ENCODE measurements at places on chromosomes 4 and X.

- no peak for DNase-seq
Measured at GRCh38 chrX:105150557-105150956, 69.9 kb downstream of the TEX13A start.

DNA sequence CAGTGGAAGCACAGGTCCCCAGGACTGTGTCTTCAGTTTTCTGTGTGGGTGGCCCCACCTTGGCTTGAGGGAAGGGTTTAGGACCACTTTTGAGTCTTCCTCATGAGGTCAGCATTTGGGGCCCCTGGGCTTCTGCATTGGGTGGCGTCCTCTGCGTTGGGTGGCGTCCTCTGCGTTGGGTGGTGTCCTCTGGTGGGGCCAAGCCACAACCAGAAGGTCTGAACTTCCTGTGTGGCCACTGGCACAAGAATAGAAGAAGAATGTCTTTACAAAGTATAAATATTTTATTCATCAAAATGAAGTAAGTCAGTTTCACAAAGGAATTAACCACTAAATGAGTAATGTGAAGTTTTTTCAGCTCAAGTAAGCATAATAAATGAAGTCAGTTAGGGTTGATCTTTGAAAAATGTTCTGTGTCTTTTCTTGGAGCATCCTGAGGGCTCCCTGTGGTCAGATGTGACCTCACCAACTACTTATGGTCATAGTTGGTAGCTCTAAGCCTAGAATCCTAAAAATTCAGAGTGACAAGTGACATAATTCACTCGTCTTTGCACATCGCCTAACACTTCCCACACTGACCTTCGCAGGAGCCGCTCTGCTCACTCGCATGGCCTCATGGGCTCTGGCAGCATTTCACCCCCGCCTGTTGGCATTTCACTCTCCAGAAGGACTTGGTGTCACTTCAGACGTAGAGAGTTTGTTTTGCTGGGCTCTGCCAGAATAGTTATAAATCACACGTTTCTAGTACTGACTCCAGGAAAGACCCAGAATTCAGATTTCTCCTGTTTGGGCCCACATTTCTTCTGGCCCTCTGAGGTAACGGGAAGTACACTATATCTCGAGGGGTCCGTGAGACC lies 39.0 kb upstream of the HGFAC start:
- no peak for DNase-seq

GRCh38 chr4:139457318-139457717 lies 3.4 kb downstream of the RAB33B start:
- no peak for DNase-seq

- DNase-seq: no peak
Measured at GRCh38 chr4:157389741-157390140, 169.2 kb downstream of the GRIA2 start.

- no peak for DNase-seq
Measured at GRCh38 chrX:65203545-65203944, 227.3 kb upstream of the ZC4H2 start.

DNA sequence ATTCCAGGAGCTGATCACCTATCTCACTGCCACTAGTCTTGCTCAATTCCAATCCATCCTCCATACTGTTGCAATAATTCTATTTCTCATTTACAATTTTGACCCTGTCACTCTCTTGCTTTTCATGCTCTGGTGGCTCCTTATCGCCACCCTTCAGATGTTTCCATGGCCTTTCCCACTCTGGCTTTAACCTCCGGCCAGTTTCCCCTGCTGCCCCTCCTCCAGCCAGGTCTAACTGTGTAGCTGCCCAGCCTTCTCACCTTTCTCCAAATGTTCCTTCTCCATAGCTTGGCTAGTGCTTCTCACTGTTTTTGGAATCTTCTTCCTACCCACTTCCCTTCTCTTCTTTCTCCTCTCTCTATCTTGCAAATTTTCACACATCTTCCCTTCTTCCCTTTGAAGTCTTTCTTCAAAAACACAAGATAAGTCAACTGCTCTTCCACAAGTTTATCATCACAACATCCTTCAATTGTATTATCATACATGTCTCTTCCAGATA lies 153.8 kb downstream of the COL25A1 start:
- DNase-seq: no peak

DNA sequence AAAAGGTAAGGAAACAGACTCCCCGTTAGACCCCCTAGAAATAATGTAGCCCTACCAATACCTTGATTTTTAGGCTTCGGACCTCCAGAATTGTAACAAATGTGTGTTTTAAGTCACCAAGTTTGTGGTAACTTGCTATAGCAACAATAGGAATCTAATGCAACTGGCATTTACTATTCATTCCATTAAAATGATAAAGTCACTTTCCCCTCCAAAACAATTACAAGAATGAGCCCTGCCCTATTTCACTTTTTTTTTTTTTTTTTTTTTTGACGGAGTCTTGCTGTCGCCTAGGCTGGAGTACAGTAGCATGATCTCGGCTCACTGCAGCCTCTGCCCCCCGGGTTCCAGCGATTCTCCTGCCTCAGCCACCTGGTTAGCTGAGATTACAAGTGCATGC lies 3.5 kb upstream of the DDX60L start:
- no peak for DNase-seq

DNA sequence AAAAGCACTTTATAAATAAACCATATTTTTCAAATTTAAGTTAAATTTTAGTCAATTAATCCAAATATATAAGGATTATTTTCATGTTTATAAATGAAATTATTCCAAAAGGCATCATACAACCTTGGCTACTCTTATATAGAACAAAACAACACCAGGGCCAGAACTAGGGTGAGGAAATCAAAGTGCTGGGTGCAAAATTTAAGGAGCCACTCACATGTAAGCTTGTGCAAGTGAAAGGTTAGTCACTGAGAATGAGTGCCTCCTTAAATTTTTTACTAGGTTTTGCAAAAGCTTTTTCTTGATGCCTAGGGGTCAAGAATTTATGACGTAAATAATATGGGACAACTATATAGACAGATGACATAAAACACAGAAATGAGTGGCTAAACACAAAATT lies 83.4 kb upstream of the COX18 start:
- no peak for DNase-seq

- no peak for DNase-seq
Measured at GRCh38 chr4:152211936-152212653, 323.8 kb downstream of the FBXW7 start.

DNA sequence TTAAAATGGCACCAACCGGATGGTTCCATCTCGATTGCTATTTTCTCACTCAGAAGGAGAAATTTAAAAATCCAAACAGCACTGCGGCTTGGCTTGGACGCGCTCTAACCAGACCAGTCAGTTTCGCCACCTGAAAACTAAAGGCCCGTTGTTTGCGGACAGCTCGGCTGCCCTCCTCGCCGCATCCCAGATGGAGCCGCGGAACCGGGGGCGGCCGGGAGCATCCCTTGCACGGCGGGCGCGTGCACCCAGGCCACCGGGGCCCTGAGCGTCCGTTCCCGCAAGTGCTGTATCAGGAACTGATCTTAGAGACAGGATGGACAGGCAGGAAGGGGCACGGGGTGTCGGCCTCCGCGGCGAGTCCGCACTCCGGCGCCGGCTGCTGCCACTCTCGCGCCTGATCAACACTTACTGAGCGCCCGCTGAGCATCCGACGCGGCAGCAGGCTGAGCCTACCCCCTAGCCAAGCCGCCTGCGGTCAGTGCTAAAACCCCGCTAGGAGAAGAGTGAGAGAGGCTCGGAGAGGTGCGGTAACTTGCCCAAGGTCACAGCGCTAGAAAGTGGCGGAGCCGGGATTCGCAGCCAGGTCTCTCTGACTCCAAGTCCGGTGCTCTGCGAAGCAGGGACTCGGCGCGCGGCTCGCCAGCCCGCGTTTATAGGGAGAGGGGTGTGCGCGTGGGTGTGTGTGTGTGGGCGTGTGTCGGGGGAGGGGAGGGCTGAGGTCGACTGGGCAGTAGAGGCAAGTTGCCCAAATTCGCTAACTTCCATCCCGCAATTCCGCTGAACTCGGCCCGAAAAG lies at the start of gene CITED1:
CITED1 (minus strand) TSS at position 629 of the 799 bp plus-strand sequence. CDS start 3,045 bp downstream, outside the sequence.
- DNase-seq: no peak

DNA sequence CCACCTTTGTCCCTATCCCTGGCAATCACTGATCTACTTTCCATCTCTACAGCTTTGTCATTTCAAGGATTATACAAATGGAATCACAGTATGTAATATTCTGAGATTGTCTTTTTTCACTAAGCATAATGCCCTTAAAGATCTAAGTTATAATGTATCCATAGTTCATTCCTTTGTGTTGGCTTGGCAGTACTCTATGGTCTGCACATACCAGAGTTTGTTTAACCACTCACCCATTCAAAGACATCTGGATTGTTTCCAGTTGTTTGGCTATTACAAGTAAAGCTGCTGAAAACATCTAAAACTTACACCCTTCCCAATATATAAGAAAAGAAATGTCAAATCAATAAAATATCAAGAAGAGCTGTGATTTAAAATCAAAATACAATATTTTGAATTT lies 26.0 kb upstream of the AWAT1 start:
- DNase-seq: no peak

GRCh38 chrX:94854251-94854650 lies 1180.2 kb downstream of the FAM133A start:
- no peak for DNase-seq

DNA sequence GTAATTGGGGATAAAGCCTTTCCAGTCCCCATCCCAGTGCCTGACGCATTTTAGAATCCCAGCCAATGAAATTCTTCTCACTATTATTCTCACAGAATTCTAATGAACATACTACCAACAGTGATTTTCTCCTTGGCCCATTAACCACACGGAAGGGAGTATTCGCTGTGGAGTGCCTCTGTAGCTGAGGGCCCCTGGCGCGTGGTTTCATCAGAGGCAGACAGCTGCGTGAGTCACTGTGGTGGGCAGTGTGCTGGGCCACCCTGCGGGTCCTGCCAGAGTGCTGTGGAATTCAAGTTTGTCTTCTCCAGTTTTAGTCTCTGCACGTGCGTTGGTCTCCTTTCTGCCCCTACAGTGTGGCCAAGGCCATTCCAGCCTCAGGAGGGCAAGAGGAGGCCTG lies 335.4 kb upstream of the FAT1 start:
- DNase-seq: no peak

DNA sequence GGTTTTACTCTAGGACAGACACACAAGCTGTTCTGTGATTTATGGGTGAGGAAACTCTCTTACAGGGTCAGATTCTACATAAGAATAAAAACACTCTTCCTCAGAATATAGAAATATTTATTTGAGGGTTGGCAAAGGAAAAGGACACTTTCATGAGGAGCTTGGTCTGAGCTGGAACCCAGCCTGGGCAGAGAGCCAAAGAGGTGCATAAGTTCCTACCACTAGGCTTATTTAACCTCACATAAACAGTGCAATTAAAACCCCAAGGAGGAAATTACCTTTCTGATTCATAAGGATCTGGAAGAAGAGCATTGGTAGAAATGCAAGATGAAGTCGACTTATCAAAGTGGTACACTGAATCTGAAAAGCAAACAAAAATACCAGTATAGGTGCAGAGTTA lies 32.9 kb downstream of the SETD7 start:
- no peak for DNase-seq

DNA sequence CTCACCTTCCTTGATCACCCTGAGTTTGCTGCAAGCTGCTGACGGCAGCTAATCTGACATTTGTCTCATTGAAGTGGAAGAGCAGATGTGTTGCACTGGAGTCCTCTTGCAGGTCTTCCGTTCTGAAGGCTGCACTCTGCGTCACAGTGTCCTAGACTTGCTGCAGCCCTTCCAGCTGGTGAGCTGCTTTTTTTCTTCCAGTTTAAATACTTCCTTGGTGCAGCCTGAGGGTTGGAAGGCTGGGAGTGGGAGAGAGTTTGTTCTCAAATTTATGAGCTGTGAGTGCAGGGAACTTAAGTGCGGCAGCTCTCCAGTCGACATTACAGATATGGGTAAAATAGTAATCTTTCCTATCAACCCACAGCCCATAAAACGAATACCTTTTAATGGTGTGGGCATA lies 303.6 kb upstream of the FAT1 start:
- DNase-seq: no peak

DNA sequence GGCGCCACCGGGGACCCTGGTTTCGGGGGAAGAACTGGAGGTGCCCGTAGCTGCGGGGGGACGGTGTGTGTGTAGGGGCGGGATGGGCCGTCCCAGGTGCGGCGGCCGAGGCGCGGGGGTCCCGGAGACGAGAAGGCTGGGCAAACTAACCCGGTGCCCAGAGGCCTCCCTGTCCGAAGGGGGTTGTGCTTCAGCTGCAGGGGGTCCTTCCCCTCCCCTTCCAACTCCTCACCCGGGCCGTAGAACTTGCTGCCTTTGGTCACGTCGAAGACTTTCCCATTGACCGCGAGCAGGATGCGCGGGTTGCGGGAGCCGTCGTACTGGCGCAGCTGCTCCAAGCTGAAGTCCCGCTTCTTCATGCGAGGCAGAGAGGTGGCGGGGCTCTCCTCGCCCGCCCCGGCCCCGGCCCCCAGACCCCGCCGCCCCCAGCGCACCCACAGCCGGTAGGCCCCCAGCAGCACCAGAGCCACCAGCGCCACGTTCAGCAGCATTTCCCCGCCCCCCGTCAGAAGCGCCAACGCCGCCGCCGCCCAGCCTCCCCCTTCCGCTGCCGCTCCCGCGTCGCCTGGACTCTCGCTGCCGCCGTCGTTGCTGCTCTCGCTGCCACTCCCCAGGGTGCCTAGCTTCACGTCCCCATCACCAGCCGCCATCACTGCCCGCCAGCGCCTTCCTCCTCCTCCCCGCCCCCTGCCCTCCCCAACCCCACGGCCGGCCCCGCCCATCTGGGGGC lies at the start of gene PGRMC2:
PGRMC2 (minus strand) TSS at position 673 of the 730 bp plus-strand sequence; CDS start at position 650, 23 bp downstream.
- no peak for DNase-seq

DNA sequence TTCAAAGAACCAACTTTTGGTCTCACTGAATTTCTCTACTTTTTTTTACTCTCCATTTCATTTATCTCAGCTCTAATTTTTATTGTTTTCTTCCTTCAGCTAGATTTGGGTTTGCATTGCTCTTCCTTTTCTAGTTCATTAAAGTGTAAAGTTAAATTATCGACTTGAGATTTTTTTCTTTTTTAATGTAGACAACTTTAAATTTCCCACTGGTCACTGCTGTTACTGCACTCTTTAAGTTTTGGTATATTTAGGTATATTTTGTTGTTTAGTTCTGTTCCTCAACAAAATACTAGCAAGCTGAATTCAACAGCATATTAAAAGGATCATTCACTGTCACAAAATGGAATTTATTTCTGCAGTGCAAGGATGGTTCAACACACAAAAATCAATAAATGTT lies 572.0 kb upstream of the DIAPH2 start:
- no peak for DNase-seq

DNA sequence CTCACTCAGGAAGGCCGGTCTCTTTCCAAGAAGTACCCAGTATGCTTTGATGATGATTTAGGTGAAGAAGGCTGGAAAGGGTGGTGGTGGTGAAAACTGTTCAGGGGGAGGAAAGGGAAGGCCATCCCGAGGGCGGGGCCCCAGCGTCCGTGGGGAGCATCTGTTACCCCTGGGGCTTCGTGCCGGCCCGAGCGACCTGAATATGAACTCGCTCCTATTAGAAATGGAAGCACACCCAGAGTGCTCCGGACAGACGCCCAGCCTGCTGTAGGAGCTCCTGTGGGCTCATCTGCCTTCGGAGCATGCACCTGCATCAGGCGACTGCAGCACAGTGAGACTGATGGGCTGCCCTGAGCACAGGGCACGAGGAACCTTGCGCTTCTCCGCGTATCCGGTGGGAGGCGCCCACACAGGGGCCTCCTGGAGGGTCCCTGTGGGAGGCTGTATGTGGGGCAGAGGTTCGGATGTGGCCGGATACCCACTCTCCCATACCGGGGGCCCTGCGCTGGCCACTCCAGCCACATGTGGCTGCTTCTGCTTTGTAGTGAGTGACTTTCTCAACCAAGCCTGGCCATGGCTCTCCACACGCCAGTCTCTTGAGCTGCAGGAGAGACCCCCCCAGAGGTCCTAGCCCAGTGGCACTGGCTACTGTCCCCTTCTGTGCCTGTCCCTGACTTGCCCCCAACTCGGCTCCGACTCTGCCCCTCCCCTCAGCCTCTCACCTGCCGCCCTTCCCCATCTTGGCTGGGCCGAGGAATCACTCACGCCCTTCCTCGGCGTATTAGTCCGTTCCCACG lies 36.7 kb downstream of the FGFRL1 start:
- no peak for DNase-seq

GRCh38 chr4:99826016-99826415 lies 9.4 kb downstream of the DAPP1 start:
- no peak for DNase-seq
